T-helper 22 cell (primary cell): ENCODE measurements at places on chromosomes 12 and 14.

DNA sequence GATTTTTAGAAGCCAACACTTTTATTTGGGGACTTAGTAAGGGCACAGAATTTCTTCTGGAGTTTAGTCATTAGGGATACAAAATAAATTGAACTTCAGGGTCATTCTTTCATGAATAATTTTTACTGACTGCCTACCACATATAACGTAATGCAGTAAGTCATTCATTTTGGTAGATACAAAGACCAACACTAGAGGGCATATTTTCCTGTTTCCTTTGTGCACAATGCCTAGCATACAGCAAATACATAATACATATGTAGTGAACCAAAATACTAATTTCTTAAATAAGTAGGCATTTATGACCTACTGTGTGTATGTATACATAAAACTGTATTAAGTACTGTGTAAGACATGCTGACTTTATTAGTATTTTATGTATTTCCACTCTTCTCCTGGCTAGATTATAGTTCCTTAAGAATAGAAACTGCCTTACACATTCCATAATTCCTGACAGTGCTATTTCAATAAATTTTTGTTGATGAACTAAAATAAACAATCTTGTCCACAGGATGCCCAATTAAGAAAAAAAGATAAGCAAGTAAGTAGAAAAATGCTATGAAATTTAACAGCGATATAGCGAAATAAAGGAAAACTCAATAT, 47.9 kb downstream of the PPP1R12A start:
- no peak for DNase-seq

- no peak for DNase-seq
These were observed 23.0 kb downstream of the PDE6H start for GRCh38 chr12:14995583-14996425.

DNA sequence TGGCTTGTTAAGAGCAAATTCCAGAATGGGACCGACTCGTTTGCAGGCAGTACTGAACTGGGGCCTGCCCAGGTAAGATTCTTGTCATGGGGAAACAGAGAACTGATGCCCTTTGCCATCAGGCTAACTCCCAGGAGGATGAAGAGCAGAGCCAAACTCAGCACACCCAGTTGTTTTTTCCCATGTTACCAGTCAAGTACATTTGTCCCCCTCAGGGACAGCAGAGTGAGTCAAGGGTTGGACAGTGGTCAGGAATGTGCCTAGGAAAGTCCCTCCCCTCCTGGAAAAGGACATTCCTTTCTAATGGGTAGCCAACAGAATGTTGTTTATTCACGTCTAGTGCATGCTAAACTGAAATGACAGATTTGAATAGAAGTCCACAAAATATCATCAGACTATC, 1.6 kb downstream of the ART4 start:
- DNase-seq = no peak

DNA sequence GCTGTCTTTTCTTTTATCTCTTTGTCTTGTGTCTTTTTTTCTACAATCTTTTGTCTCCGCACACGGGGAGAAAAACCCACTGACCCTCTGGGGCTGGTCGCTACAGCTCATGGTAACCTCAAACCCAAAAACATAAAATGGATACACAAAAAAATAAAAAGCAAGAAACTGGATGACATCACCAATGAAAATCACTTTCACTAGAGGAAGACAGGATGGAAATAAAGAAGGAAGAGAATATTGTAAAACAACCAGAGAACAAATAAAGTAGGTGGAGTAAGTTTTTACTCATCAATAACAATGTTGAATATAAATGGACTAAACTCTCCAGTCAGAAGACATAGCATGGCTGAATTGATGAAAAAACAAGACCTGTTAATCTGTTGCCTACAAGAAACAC, 17.6 kb downstream of the MIPOL1 start:
- DNase-seq = no peak

DNA sequence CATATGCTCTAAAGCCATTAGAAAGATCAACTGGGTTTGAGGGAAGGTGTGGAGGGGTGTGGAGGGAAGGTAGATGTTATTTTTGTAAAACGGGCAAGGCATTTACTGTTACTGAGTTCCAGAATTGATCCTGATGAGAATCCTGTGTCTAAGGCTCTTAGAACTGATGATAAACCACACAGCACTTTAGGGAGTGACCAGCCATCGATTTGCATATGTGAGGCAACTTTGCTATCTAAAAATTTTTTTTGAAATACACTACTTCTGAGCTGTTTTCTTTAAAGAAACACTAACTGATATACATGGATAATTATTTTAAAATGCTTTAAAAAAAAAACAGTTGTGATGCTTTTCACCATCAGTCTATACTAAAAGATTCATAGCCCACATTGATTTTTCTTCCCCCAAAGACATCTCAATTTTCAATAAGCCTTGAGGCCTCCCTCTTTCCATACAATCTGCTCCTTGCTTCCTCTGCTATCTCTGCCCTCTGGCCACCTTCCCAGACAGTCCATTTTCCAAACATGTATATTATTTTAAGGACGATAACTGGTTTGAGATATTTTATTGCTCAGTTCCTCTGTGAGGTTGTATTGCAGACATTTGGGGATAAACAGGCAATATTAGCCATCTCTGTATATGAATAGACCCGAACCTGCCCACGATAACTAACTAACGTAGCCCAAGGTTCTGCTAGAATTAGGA, 265.9 kb downstream of the EFCAB11 start:
- DNase-seq = no peak

DNA sequence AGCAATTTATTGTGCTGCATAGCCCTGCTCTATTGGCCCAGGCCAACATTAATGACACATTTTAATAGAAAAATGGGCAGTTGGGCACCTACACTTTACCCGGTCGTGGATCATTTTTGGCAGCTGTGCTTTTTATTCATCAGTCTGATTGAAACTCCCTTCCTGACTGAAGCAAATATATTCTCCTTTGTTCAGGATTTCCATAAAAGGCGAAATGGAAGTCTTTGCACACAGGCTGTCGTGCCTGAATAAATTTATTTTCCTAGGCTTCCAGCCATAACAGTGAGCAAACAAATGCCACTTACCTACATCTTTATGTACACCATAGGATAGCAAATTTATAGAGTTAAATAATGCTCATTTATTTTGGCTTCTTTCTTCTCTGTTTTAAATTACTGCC, 480.7 kb upstream of the DCN start:
- DNase-seq = no peak
